Activated naive CD8-positive, alpha-beta T cell treated with anti-CD3 and anti-CD28 coated beads, Interleukin-2, amount 50 U/mL, for 24 hours (primary cell): ENCODE measurements at places on chromosomes 11 and 22.

GRCh38 chr11:108369064-108369463, 98.3 kb downstream of the C11orf65 start:
- peak overlapping the region; percentile 46 for H3K27ac ChIP-seq
- no peaks in the 10 kb centered on the region for H3K27me3 ChIP-seq
- peaks cover 24% of the 10 kb centered on the region for H3K4me1 ChIP-seq
- DNase-seq: no peak
- peaks cover 39% of the 10 kb centered on the region for H3K36me3 ChIP-seq

GRCh38 chr11:119355091-119355843, 8.8 kb upstream of the MFRP start:
- DNase-seq: no peak
- H3K4me1 ChIP-seq: peaks cover 6% of the 10 kb centered on the region
- no peaks in the 10 kb centered on the region for H3K36me3 ChIP-seq
- no peak overlapping the region for H3K4me3 ChIP-seq
- H3K27me3 ChIP-seq: peaks cover 44% of the 10 kb centered on the region
- no peak overlapping the region for H3K27ac ChIP-seq

GRCh38 chr22:37752189-37753087, 55.3 kb upstream of the GCAT start:
- no peak overlapping the region for H3K27ac ChIP-seq
- H3K4me1 ChIP-seq: peaks cover 7% of the 10 kb centered on the region
- no peak for DNase-seq
- H3K4me3 ChIP-seq: no peak overlapping the region
- peaks cover 9% of the 10 kb centered on the region for H3K36me3 ChIP-seq

- H3K27me3 ChIP-seq: no peaks in the 10 kb centered on the region
- H3K4me1 ChIP-seq: peaks cover 4% of the 10 kb centered on the region
- no peaks in the 10 kb centered on the region for H3K36me3 ChIP-seq
- DNase-seq: no peak
- no peak overlapping the region for H3K4me3 ChIP-seq
- H3K27ac ChIP-seq: no peak overlapping the region
These were observed 8.9 kb downstream of the SERHL2 start for GRCh38 chr22:42562684-42563083.

DNA sequence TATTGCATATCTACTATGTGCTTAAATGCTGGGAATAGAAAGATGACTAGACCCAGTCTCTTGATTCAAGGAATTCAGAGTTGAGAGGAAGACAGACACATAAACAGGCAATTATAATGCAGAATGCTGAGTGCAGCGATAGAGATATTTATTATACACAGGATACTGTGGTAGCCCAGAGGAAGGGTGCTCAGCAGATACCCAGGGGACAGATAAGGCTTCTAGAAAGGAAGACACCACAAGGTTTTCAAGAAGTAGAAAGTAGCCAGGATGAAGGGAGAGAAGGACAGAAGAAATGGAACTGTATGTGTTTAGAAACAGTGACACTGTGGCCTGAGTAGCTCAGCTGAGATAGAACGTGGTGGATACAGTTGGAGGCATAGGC, 79.4 kb upstream of the NNMT start:
- no peaks in the 10 kb centered on the region for H3K36me3 ChIP-seq
- peaks cover 22% of the 10 kb centered on the region for H3K4me1 ChIP-seq
- H3K4me3 ChIP-seq: no peak overlapping the region
- H3K27me3 ChIP-seq: no peaks in the 10 kb centered on the region

GRCh38 chr11:65571940-65572339, 398 bp upstream of the FAM89B start:
- H3K27ac ChIP-seq: peak overlapping the region; percentile 90
- H3K36me3 ChIP-seq: peaks cover 20% of the 10 kb centered on the region
- H3K27me3 ChIP-seq: no peaks in the 10 kb centered on the region
- peak overlapping the region; percentile 99 for H3K4me3 ChIP-seq
- no peak for DNase-seq
- H3K4me1 ChIP-seq: peaks cover 62% of the 10 kb centered on the region

GRCh38 chr22:30607300-30607930, 441 bp downstream of the TCN2 start:
- H3K4me1 ChIP-seq: peaks cover 39% of the 10 kb centered on the region
- H3K27me3 ChIP-seq: peaks cover 12% of the 10 kb centered on the region
- H3K27ac ChIP-seq: no peak overlapping the region
- no peaks in the 10 kb centered on the region for H3K36me3 ChIP-seq
- H3K4me3 ChIP-seq: peak overlapping the region; percentile 57

GRCh38 chr22:25334162-25334490, 114.7 kb downstream of the CRYBB2 start:
- H3K27me3 ChIP-seq: no peaks in the 10 kb centered on the region
- H3K36me3 ChIP-seq: no peaks in the 10 kb centered on the region
- H3K4me1 ChIP-seq: peaks cover 7% of the 10 kb centered on the region
- no peak overlapping the region for H3K4me3 ChIP-seq
- DNase-seq: peak; percentile 73

DNA sequence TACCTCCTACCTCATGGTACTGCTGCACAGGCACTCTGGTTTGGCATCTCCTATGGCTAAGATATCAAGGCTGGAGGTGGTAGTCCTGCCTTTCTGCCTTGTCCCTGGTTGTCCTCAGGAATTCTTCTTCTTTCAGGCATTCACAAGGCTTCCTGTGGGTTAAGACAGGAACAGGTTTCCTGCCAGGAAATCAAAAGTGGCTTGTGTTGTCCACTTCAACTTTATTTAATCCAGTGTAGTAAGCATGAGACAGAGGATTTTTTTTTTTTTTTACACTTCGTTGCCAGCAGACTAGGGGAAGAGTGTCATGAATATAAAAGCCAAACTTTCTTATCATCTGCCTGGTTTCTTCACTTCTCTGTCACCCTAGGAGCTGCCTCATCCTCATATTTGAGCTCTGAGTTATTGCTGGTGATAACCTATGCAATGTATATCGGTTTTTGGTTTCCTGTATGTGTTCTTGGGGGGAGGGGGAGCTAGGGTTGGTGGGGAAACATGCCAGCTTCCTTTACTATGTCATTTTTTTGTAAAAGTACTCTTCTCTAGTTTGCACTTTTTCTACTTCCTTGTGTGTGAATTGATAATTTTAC, 50.2 kb downstream of the XKR3 start:
- H3K27ac ChIP-seq: no peak overlapping the region
- no peaks in the 10 kb centered on the region for H3K27me3 ChIP-seq
- DNase-seq: no peak
- no peaks in the 10 kb centered on the region for H3K36me3 ChIP-seq
- no peak overlapping the region for H3K4me3 ChIP-seq
- H3K4me1 ChIP-seq: peaks cover 10% of the 10 kb centered on the region

- H3K27me3 ChIP-seq: peaks cover 24% of the 10 kb centered on the region
- H3K27ac ChIP-seq: no peak overlapping the region
- no peaks in the 10 kb centered on the region for H3K36me3 ChIP-seq
- no peak overlapping the region for H3K4me3 ChIP-seq
These were observed 146.7 kb downstream of the LDLRAD3 start for GRCh38 chr11:36090356-36091109.
